ENCODE measurements at places on chromosomes 7 and 10.

DNA sequence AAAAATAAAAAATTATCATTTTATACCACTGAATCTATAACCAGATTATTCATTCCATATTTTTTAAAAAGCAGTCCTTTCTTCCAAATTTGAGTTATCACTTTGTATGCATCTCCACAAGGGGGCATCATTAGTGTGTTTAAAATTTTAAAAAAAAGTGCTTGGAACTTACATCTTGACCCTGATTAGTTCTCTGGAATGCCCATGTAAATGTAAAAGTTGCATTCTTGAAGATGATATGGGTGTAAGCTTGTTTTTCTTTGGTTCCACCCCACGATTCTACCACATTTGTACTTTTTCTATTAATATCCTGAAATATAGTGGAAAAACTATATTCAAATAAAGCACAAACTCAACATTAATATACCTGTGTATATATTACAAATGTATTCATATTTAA is 144.9 kb downstream of the ELAPOR2 start:
- no peak for DNase-seq

DNA sequence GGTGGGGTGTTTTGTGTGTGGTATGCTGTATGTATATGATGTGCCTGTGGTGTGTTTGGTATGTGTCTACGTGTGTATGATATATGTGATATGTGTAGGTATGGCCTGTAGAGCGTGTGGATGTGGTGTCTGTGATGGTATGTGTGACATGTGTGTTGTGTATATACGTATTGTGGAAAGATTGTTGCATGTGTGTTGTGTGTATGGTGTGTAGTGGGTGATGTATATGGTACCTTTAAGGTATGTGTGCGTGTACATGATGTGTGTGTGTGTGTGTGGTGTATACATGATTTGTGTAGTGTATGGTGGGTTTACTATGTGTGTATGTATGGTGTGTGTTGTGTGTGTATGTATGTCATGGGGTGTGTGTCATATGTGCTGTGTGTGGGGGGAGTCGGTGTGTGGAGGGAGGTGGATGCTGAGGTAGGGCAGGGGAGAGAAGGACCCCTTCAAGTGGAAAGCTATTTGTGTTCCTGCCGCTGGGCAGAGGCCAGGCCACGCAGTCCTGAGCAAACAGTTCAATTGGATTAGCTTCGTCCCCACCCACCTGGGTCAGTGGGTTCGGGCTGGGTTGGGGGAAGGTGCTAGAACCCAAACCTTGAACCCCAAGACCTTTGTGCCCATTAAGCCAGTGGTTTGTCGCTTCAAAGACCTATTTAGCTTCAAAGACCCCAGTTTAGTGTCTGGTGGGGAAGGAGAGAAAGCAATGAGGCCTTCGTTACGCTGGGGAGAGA is 1.9 kb upstream of the TRPV6 start:
- no peak for DNase-seq

GRCh38 chr10:69641261-69641980 is 11.4 kb downstream of the FAM241B start:
- DNase-seq = no peak

GRCh38 chr7:129832701-129833227 is 120.0 kb downstream of the UBE2H start:
- DNase-seq = no peak

DNA sequence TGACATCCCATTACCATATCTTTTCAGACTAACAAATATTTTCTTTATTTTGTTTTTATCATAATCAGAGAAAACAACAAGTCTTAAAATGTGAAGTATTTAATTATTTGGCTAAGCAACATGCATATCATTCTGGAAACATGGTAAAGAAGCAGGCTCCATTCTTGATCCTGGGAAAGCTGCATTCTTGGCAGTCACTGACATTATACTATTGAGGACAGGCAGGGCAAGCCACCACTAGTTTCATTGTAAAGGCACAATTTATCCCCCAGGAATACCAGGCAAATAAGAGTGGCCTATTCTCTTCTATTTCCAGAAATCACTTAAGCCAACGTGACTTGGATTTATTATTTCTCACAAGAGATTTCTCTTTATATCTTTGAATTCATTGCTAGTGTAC is 153.8 kb upstream of the AKR1E2 start:
- no peak for DNase-seq

DNA sequence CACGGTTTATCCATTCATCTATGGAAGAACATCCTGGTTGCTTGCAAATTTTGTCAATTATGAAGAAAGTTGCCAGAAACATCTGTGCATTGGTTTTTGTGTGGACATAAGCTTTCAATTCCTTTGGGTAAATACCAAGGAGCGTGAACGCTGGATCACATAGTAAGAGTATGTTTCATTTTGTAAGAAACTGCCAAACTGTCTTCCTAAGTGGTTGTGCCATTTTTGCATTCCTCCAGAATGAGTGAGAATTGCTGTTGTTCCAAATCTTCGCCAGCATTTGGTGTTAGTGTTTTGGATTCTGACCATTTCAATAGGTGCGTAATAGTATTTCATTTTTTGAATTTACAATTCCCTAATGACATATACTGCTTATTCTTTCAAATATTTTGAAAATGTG is 155.3 kb upstream of the FRMD4A start:
- DNase-seq = no peak

DNA sequence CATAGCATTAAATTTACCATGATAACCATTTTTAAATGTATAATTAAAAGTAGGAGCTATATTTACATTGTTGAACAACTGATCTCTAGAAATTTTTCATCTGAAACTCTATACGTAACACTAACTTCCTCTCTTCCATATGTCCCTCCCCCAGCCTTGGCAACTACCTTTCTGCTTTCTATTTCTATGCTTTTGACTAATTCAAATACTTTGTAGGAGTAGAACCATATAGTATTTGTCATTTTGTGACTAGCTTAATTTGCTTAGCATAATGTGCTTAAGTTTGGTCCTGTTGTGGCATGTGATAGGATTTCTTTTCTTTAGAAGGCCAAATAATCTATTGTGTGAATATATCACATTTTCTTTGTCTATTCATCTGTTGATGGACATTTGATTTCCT is 225.3 kb upstream of the POT1 start:
- no peak for DNase-seq

- peak; percentile 10 for DNase-seq
These were observed 81.9 kb upstream of the CALN1 start for GRCh38 chr7:72493850-72494661.

GRCh38 chr7:26193432-26194207 is 6.9 kb downstream of the HNRNPA2B1 start:
- DNase-seq = no peak

DNA sequence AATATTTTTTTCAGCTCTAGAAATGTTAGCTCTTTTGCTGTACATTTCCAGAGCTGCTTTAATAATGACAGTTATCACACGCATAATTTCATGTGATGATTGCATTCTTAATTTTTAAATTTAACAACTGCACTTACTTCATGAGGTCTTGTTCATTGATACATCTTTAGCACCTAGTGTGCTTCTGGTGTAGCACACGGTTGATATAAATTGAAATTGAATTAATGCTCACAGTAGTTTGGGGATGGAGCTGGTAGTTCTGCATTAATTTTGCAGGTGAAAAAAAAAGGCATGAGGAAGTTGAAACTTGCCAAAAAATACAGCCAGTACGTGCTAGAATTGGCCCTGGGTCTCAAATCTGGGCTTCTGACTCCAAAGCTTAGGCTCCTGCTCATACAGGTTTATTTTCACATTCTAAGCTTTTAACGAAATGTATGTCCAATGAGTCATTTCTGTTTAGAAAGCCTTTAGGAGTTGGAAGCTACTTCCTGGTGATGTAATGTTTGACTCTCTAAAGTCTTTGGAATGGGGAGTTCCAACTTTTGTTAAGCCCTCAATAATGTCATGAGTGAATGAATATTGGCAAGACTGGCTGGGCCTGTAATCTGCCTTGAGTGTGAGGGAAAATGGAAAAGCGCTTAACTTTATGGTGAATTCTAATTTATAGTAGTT is 62.5 kb downstream of the DAGLB start:
- DNase-seq = no peak

DNA sequence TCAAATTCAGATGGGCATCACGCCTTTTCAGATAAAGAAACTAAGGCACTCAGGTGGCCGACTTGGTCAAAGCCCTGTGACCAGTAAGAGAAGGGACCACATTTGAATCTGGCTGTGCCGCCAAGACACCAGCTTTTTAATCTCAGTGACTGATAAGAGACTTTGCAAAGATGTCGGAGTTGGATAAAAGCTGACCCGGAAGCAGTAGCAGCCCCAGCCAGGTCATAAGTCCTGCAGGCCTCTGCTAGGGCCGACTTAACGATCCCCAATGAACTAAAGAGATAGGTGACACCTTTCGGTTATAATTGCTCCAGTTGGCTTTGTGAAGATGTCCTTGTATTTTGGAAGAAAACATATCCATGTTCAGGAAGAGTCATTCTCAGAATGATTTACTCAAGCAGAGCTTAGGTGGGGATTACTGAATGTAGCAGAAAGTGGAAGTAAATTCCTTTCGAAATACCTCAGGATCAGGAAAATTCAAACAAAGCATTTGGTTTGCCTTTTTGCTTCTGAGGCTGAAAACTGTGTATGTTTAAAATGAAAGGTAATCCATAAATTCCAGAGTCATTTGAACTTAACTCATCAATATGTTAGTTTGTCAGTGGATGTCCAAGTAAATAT is 164.2 kb upstream of the PITRM1 start:
- no peak for DNase-seq
